ENCODE measurements at places on chromosomes 16 and 17.

DNA sequence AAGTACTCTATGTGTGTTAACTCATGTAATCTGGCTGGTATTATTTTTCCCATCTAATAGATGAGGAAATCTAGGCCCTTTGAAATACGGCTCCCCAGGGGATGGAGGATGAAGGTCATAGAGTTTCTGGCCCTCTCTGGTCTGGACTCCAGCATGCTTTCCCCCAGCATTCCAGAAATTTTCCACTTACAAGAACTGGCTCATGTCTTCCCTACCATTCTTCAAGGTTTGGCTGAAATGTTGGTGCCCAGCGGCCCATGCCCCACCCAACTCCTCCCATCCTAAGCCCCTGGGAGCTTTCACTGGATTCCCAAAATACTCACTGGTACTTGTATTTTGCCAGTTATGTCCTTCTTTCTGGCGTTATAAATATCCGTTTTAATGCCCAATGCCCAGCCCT, 237.5 kb upstream of the NLRP1 start:
- DNase-seq = no peak

DNA sequence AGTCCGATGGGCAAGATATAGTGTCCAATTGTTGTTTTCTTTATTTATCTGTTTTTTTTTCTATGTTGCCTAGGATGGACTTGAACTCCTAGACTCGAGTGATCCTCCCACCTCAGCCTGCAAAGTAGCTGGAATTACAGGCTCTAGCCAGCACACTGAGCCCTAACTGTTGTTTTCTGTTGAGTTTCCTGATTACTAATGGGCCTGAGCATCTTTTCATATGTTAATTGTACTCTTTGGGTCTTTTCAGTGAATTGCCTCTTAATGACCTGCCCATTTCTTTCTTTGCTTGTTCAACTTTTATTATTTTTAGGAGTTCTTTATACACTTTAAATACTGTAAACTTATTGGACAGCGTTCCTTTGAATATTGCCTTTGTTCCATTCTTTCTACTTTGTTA, 213.0 kb downstream of the HS3ST3B1 start:
- no peak for DNase-seq

GRCh38 chr16:85774811-85775210, 23.9 kb upstream of the C16orf74 start:
- DNase-seq = no peak

DNA sequence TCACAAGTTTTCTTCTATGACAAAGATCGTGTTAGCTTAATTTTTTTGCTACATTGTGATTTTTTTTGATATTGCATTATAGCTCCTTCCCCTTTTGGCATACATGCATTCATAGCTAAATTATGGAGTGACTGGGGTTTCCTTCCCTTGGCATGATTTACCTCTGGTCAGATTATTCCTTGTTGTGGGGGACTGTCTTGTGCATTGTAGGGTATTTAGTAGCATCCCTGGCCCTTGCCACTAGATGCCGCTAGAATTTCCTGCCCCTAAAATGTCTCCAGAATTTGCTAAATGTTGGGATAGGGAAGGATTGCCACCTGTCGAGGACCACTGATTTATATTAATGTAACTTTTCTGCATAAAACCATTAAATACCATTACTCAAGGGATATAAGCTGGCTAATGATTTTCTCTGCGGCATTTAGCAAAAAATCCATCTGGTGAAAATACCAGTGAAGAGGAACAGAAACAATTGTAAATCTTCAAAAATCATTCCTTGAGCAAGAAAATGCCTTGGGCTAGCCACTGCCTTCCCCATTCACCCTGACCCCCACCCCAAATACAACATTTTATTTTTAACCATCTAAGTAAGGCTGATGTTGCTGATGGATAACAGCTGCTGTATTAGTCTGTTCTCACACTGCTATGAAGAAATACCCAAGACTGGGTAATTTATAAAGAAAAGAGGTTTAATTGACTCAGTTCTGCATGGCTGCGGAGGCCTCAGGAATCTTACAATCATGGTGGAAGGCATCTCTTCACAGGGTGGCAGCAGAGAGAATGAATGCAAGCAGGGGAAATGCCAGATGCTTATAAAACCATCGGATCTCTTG, 195.2 kb downstream of the MAP2K6 start:
- DNase-seq = no peak

GRCh38 chr16:75319513-75320411, 68.3 kb upstream of the BCAR1 start:
- DNase-seq = no peak

- no peak for DNase-seq
Measured at GRCh38 chr17:79046916-79047280, 22.9 kb downstream of the C1QTNF1 start.

GRCh38 chr17:81334987-81335772, 40.1 kb upstream of the SLC38A10 start:
- no peak for DNase-seq

DNA sequence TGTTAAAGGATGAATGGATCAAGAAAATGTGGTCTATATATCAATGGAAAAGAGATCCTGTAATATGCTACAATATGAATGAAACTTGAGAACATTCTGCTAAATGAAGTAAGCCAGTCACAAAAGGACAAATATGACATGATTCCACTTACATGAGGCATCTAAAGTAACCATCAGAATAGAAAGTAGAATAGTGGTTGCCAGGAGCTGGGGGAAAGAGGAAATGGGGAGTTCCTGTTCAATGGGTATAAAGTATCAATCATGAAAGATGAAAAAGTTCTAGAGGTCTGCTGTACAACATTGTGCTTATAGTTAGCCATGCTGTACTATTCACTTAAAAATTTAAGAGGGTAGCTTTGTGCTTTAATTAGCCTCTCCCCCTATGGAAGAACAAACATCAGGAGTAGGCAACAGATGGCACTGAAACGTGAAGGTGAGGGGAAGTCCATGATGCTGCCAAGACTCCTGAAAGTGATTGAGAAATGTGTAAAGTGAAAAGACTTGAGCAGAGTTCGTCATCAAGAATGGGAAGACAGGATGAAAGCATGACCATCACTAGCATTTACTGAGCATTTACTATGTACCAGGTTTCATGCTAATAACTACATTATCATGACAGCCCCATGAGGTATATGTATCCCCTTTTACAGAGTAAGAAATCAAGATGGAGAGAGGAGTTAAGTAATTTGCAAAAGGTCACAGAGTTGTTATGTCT, 167.2 kb downstream of the CYB561 start:
- no peak for DNase-seq

- DNase-seq = no peak
Measured at GRCh38 chr16:88558457-88559442, 11.5 kb upstream of the ZC3H18 start.
